CD4-positive, alpha-beta T cell treated with Interleukin-15 for 4 hours (primary cell): ENCODE measurements at places on chromosomes 6 and 20.

GRCh38 chr6:36683656-36684446 is 5.3 kb downstream of the CDKN1A start:
- DNase-seq, result no peak

DNA sequence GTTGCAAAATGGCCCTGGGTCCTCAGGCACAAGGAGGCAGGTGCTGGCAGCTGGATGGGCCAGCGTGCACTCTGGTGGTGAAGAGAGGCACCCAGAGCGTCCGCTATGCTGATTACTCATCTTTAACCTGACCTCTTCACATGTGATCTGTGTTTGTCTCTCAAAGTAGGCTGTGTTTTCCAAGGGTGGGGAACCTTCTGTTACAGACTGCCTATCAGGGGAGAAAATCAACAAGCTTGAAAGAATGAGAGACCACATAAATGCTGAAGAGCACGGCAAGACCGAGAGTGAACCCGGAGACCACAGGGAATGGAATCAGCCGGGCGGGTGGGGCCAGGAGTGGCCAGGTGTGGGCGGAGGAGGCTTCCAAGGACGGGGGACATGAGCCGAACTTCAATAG is 16.2 kb downstream of the BNIP5 start:
- no peak for DNase-seq

DNA sequence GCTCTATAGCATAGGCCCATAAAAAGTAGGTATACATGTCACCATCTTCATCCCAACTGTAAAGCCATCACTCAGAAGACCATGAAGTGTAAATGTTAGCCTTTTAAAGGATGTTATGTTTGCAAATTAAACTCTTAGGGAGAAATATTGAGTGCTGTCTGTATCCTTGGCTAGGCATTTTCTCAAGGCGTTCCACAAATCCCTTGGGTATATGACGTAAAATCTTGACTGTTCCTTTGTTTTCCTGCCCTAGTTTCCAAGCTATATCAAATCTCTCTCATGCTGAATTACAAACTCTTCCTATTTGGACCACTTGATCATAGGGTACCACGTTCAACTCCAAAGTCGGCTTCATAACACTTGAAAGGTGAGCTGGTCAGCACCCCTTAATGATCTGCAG is 486.2 kb downstream of the HDGFL1 start:
- no peak for DNase-seq

DNA sequence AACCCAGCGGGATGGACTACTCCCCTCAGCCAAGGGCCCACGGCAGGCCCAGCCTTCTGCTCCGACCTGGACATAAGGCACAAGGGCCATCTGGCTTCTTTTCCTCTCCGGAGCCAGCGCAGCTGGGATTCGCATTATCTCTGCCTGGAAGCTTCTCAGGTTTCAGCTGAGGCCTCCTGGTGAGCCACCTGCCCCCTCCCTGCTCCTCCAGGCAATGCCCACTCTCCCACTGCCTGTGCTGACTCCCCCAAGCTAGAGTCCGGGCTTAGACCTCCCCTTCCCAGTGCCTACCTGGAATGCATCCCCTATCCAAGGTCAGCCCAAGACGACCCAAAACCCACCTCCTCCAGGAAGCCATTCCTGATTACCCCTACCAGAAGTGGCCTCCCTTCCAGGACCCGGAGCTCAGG is 60.7 kb downstream of the EZR start:
- no peak for DNase-seq

- DNase-seq, result no peak
Observed at GRCh38 chr6:94584211-94584610, 993.1 kb upstream of the MANEA start.

DNA sequence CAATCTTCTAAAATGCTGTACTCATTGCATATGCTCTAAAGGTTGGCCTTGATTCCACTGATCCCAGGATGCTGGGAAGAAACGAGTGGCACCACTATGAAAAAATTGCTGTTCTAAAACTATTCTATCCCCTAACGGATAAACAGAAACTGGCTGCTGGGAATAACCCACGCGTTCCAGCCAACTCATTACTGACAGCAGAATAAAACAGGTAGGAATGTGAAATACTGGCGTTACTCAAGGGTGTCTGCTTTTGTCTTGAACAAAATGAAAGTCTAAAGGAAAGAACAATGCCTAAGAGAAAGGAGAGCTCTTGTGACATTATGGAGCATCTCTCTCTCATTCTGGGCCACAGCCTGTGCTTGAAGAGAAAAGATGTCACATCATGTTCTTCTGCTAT is 26.1 kb downstream of the GPR63 start:
- no peak for DNase-seq

- DNase-seq, result no peak
Observed at GRCh38 chr20:17671011-17671410, 11.0 kb downstream of the RRBP1 start.

- no peak for DNase-seq
Observed at GRCh38 chr20:46787991-46788762, 78.7 kb downstream of the SLC2A10 start.

DNA sequence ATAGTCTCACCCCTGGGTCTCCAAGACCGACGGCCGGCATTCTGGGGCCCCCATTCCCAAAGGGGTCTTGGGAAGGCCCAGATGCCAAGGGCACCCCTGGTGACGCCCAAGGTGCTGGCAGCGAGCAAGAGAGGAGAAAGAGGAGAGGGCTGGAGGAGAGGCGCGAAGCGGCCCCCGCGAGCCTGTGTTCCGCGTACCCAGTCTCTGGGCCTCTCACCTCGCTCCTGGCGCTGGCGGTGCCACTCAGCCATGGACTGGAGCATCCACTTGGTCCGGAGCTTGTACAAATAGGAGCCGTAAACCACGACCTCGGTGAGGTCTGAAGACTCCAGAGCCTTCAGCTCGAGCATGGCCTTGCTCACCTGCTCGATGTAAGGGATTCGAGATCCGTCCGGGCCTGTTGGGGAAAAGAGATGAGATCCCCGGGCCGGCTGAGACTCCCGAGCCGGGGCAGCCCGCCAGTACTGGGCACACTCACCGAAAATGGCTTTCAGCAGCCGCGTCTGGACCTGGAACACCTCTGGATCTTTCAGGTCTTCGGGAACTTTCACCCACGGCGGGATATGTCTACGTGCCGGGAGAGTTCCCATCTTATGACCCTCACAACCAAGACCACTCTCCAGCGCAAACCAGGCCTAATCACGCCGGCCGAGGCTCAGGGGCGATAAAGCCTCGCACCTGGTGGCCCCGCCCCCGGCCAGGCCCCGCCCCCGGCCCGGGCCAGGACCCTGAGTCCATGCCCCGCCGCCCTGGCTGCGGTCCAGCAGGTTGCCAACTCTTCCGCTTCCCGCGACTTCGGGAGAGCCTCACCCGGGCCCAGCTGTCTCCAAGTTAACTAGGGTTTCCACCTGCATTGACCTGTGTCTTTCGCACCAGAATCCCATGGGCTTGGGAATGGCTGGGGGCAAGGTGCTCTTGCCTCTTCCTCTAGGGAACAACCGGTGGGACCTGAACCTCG is at the start of gene DPPA5:
Gene DPPA5, minus strand, starts transcription at position 641 of the 958 bp plus-strand sequence. Its CDS starts 51 bp downstream, at position 590.
- no peak for DNase-seq

GRCh38 chr6:159312206-159312605 is 143.0 kb downstream of the FNDC1 start:
- no peak for DNase-seq

- no peak for DNase-seq
Observed at GRCh38 chr6:20875369-20875963, 341.2 kb downstream of the CDKAL1 start.

DNA sequence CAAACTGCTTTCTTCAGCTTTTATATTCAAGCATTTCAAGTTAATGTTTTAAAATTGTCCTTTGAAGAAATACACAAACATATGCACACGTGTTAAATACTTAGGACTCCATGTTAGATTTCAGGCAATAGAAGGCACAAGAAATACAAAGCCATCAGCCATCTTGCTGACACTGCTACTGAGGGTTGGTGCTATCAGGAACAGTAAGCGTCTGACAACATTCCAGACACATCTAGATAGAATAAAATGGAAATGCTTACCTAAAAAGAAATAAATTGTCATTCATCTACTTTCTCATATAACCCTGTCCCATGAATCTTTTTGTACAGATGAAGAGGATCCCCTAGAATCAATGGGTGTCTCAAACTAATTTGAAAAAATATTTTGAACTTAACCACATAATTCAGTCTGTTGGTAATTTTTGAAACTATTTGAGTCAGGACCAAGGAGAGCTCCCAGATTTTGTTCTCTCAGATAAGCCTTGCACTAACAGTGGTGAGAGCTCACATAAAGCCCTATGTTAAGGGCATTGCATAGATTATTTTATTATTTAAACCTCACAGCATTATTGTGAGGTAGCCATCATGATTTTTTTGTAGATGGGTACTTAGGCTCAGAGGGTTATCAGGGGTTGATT is 631.1 kb upstream of the POU3F2 start:
- DNase-seq, result no peak

- DNase-seq, result no peak
Observed at GRCh38 chr6:36460916-36461315, 18.1 kb downstream of the KCTD20 start.

- peak; percentile 13 for DNase-seq
Observed at GRCh38 chr20:35947489-35947888, 6.8 kb downstream of the SCAND1 start.

DNA sequence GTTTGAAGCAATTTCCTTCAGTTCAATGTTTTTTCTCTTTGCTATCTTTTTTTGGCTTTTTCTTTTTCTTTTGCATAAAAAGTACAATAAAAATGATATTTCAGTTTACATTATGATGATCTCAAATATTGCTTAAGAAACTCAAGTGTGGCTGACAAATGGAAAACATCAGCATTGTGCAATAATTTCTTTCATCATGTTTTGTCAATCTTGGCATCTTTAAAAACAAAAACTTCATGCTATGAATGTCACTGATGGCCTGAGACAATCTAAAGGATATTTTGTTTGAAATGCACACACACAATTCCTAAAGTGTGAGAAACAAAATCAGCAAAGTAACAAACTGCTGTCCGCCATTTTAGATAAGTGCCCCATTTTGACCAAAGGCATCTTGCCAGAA is 13.9 kb upstream of the MTCL3 start:
- no peak for DNase-seq

DNA sequence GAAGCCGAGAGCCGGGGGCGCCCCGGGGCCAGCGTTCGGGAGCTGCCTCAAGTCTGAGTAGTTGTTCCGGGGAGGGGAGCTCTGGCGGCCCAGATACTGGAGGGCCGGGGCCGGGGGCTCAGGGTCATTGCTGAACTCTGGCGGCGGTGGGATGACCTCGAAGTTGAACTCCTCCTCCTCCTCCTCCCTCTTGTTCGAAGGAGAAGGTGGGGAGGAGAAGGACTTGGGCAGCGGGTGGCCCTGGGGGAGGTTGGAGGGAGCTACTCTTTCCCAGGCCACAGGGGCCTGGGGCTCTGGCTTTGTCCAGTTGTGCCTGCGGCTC is 37.7 kb downstream of the C6orf132 start:
- no peak for DNase-seq

DNA sequence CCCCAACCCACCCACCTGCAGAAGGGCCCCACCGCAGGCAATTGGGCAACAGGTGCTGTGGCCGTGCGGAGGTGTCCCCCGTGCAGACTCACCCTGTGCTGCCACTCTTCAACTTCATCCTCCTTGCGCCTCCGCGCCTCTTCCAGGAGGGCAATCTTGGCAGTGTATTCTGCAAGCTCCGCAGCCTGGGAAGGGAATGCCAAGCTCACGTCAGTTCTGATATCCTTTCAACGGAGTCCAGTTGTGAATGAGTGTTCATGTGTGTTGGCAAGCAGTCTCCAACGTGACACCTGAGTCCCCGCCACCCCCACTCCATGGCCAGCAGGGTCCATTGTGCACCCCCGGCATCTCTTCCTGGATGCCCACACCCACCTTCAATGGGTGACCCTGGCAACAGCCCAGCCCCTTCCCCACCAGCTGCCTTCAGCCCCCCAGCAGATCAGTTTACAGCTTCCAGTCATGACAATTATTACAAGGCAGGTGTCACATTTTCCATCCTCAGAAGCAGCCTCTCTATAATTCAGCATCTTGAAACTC is 49.9 kb downstream of the EZR start:
- DNase-seq, result no peak

- no peak for DNase-seq
Observed at GRCh38 chr6:89032599-89032998, 48.0 kb upstream of the PNRC1 start.

- no peak for DNase-seq
Observed at GRCh38 chr6:74447013-74447412, 751.0 kb downstream of the CD109 start.

DNA sequence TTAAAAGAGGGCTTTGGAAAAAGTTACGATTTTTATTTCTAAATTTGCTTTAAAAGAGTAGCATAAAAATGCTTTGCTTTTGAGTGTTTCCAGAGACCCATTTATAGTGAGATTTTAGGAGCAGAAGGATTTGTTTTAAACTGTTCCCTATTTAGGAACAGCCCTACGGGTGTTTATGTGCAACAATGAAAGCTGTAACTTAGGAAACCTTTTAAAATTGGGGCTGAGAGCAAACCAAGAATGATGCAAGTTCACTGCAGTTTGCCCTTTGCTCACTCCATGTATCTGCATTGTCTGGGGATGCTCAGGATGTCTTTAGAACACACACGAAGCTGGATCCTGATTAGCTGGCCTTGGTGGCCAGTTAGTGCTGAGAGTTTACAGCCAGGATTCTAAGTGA is 40.9 kb downstream of the GHRH start:
- DNase-seq, result no peak

GRCh38 chr6:15881150-15881549 is 218.3 kb upstream of the DTNBP1 start:
- DNase-seq, result no peak

DNA sequence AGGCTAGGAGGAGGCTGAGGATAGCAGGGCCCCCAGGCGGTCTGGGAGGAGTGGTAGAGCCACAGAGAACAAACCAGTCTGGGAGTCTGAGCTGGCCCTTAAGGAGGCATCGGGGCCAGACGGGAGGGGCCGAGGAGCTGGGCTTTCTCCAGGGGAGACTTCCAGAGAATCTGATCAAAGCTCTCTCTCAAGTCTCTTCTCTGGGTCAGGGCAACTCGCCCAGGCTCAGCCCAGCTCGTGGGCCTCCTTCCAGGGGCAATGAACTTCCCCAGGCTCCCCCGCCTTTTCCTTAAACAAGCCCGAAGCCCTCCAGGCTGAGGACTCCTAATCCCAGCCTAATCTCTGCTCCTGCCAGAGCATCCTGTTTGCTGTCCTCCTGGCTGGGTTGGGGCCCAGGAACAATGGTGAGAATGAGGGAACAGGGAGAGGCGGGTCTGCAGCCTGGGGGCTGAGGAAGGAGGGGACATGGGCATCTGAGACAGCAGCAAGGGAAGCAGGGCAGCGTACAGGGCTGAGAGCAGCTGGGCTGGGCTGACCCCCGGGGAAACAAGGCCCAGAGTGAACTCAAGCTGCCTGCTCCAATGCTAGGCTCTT is 173.6 kb downstream of the ANKRD60 start:
- DNase-seq, result no peak

- no peak for DNase-seq
Observed at GRCh38 chr6:81451787-81452186, 300.7 kb downstream of the TENT5A start.

GRCh38 chr6:3088446-3088845 is 20.2 kb downstream of the RIPK1 start:
- no peak for DNase-seq

- no peak for DNase-seq
Observed at GRCh38 chr20:15760001-15760621, 813.1 kb downstream of the KIF16B start.
